ENCODE measurements at places on chromosomes 2 and 18.
A peak's percentile ranks its signal among the peaks of the same experiment; 100 is the strongest.

DNA sequence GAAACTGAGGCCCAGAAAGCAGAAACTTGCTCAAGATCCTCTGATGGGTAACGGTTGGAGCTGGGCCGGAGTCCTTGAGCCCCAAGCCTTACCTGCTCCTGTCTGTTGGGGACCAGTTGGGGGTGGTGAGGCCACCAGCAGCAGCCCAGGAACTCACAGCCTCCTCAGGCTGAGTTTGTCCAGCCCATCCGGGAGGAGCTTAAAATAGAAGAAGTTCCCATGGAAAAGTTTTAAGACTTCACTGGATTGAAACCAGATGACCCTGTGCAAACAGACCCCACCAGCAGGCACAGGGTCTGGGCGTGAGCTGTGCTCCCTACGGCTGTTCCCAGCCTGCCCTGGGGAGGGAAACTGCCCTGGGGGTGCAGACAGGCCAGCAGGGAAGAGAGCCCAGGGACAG lies 40.6 kb upstream of the FOSL2 start:
- DNase-seq = no peak

DNA sequence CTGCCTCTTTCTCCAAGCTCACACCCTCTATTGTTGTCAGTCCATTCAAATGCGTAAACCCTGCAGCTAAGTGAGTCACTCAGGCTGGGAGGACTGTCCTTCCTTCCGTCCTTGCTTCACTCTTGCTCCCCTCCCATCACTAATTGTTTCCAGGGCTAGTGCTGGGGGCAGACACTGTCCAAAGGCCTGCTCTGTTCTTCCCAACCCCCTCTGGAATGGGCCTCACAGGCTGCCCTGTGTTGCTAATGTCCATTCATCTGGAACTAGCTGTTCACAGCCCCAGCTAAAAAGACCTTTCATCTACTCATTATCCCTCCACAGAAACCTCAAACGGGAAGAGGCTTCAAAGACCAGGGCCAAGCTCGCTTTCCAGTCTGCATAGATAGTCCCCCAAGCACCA lies 31.9 kb upstream of the NRP2 start:
- no peak for DNase-seq

GRCh38 chr2:188588235-188588634 lies 296.6 kb downstream of the GULP1 start:
- no peak for DNase-seq

DNA sequence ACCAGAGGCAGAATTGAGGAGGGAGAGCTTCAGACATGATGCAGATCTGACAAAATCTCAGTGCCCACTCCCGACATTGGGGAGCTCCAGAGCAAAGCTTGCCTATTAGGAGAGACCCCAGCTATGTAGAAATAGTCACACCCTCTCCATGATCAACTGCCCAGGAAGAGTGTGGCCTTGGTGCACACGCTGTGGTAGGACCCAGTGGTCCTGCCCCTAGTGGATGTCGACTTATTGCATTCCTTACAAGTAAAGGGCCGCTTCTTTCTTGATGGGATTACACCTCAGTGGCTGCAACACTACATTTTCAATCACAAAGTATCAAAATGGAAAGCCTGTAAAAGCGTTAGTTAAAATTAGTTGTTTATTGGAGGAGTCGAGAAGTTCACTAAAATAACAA lies 64.2 kb downstream of the VRK2 start:
- DNase-seq = no peak

DNA sequence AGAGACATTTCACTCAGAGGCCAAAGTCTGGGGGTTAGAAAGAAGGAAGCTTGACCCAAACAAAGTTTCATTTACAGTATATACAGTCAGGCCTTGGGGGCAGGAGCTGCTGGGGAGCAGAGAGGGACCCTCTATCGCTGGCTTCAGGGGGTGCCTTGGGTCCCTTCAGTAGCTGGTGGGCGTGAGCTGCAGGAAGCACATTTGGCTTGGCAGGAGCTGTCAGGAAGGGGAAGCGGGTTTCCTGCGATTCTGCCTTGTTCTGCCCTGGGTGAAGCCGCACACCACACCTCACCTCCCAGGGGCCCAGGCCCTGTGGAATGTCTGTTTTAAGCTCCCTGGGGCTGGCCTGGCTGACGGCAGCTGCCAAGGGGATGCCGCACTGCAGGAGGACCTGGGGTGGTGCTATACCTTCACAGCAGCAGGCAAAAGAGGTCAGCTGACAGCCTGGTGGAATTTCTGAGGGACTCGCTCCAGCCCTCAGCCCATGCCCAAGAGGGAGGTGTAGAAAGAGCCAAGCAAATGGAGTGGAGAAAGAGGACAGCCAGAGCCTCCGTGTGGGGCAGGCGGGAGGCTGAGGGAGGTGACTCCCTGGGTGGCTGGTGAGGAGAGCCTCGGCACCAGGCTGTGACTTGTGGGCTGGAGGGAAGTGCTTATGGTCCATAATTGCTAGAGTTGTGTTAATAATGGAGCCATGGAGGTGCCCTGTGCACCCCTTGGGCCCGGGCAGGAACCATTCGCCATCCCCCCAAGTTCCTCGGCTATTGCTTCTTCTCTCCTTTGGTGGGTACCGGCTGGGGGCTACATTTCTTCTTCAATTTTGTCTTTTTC lies 43.9 kb downstream of the PSD4 start:
- DNase-seq = no peak

DNA sequence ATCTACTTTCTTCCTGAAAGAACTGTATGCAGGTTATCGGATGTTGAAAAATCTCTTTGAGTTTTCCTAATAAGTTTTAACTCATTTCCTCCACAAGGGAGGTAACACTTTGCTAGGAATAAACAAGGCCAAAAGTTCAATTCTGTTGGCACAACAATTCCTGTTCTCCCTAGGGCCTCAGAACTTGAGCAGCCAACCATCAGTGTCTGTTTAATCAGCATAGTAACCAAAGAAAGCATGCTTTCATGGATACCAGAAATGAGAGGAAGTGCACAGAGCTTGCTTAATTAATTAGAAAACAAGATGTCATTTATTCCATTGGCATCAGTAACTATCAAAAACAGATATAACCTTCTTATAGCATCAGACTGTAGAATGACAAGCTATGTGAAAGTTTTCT lies 503.2 kb upstream of the CNTNAP5 start:
- DNase-seq = no peak

- DNase-seq = no peak
Measured at GRCh38 chr2:212841460-212841859, 302.9 kb upstream of the ERBB4 start.

DNA sequence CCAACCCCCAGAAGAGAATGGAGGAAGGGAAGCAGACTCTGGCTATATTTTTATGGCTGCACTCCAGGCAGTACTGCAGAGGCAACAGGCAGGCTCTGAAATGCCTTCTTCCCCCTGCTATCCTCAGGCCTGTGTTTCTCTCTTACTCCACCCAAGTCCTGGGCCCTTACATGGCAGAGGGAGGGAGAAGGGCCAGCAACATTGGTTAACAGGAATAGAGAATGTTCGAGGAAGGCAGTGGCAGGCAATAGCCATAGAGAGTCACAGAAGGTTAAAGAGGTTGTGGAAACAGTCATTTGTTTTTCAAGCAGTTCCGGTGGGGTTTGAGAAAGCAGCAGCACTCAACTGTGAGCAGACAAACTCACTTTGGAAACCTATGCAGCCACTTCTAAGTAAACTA lies 15.1 kb upstream of the DARS1 start:
- DNase-seq = no peak

- peak; percentile 12 for DNase-seq
Measured at GRCh38 chr2:190467575-190468083, 59.5 kb downstream of the MFSD6 start.

GRCh38 chr2:37918742-37919186 lies 6.3 kb upstream of the RMDN2 start:
- peak; percentile 24 for DNase-seq

GRCh38 chr2:10234409-10235094 lies 68.2 kb upstream of the HPCAL1 start:
- DNase-seq = no peak

DNA sequence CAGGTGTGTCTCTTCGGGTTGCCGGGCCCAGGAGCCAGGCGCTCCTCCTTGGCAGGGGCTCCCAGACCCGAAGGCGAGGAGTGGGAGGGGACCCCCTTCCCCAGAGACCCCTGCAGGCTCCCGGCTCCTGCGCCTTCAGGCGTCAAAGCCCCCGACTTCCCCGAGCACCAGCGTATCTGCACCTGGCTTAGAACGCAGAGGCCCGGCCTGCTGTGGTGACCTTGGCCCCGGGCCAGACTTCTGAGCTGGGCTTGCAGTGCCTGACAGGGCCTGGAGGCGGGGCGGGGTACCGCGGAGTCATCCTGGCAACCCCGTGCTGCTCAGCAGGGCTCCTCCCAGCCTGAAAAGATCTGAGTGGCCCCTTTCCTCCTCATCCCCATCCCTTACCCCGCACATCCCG lies 27.0 kb downstream of the SKA1 start:
- peak; percentile 90 for DNase-seq

- no peak for DNase-seq
Measured at GRCh38 chr18:2918761-2919550, 72.2 kb downstream of the EMILIN2 start.

- DNase-seq = peak; percentile 56
Measured at GRCh38 chr2:240586919-240587800, 626 bp downstream of the CAPN10 start.

- DNase-seq = no peak
Measured at GRCh38 chr2:201969938-201970785, 63.5 kb upstream of the FZD7 start.

DNA sequence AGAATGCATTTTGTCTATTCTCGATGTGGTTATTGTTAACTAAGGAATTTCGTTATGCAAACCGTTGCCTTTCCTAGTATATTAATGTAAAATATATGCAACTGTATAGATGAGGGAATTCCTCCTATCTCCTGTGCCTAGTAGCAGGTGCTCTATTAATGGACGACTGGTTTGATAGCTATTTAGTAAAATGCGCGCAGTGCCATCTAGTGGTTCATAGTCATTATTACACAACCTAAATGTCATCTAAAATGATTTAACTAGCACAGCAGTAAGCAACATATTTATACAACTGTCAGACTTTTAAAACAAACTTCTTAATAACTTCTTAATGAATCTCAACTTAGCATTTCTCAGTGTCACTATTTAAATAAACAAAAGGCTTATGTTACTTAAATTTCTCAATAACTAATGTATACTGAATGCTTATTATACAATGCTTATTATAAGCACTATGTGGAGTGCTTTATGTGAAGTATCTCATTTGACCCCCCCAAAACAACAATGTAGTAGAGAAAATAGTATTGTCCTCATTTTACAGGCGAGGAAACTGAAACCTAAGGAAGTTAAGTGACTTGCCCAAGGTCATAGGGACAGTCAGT lies 77.9 kb downstream of the DTNA start:
- DNase-seq = peak; percentile 84

GRCh38 chr2:63984606-63985359 lies 34.4 kb downstream of the VPS54 start:
- DNase-seq = no peak

DNA sequence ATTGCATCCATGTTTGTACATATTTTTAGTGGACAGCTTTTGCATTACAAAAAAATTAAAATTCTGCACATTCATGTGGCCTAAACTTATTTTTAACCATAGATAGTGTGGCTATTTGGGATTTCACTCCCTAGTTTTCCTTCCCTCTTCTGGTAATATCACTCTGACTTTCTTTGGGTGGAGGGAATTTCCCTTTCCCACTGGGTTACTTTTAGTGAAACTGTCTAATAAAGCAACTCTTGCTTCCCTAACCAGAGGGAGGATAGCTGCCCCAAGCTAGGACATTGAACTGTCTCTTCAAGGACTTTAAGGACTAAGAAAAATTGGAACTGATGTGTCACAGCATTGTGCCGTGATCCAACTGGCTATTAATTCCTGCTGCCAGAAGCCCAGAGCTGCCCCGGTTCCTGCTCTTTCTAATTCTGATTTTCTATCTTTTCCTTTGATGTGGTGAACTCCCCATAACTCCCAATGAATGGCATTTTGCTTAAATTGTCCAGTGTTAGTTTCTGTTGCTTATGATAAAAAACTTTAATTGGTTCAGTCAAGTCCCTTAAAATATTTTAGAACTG lies 20.0 kb upstream of the EFR3B start:
- DNase-seq = no peak

DNA sequence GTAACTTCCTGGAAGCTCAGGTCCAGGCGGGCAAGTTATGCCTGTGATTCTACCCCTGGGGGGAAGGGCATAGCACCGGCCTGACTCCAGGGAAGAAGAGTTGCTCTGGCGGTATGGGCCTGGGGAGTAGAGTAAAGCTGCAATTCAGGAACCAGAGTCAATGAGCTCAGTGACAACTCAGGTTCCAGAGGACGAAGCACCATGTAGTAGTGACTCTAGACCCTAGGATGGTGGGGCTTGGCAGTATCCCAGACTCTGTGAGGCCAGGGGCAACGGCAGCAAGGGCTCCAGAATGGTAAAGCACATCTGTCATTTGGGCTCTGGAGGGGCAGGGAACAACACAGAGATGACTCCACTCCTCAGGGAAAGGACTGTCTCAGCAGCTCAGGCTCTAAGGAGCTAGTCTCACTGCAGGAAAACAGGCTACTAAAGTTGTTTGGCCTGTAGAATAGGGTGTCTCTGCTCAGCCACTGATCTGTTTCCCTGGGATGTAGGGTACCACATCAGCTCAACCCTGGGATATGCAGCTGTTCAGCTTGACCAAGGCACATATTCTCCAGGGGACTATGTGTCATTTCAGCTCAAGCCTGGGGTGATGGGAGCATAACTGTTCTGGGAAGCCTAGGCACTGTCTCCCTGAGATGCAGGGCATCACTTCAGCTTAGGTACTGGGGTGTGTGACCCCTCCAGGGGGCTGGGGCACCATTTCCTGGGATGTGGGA lies 36.2 kb upstream of the RHOB start:
- DNase-seq = no peak

DNA sequence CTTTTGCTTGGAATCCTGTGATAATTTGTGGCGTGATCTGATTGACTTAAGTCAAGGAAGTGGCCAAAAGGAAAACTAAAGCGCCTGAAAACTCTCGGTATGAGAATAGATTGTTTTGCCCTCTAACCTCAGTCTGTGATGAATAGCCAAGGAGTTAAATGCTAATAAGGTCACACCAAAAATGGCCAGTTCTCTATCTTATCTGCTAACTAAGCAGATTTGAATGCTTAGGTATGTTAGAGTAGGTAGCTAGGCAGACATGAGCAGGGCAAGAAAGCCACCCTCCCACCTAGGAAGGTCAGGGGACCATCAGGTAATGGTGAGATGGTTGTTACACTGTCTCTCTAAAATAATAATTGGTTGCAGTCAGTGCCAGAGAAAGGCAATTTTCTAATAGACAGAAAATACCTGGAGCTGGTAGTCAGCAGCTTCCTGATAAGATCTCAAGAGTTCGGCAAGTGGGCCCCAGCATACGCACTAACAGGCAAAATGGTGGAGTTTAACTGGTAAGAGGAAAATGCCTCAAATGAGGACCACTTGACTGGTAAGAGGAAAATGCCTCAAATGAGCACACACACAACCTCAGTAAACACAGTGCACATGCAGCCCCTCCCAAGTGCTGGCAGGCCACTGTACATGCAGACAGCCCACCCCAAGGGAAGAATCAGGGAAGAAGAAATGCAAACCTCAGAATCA lies 468.4 kb downstream of the MBD2 start:
- no peak for DNase-seq

- no peak for DNase-seq
Measured at GRCh38 chr2:49306925-49307324, 152.6 kb upstream of the FSHR start.

GRCh38 chr2:108630567-108631405 lies 88.5 kb upstream of the RANBP2 start:
- DNase-seq = no peak

- no peak for DNase-seq
Measured at GRCh38 chr2:47058003-47058931, 96.8 kb downstream of the STPG4 start.

- no peak for DNase-seq
Measured at GRCh38 chr2:223260681-223261080, 208.7 kb downstream of the KCNE4 start.
